ENCODE measurements at places on chromosomes 3 and 15.

GRCh38 chr15:67079361-67079760 is 14.0 kb downstream of the SMAD3 start:
- DNase-seq: no peak

GRCh38 chr15:98537516-98538060 is 110.8 kb upstream of the IGF1R start:
- DNase-seq: no peak

DNA sequence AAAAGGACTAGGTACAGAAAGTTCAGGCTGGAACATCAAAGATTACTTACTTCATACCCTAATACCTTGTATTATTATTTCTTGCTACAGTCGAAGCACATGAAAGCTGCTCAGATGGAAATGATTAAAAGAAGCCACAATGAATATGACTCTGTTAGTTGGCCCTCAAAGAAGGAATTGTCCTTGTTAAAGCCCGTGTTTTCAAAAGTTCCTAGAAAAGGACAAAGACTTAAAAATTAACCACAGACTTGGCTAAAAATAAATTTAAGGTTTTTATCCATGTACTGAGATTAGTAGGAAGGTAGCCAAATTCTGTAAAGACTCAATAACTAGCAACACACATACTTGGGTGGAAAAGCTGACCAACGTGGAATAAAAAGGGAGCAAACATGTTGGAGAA is 251.0 kb upstream of the RARB start:
- no peak for DNase-seq

- DNase-seq: peak; percentile 41
Measured at GRCh38 chr3:9747267-9747666, 2.5 kb upstream of the OGG1 start.

- no peak for DNase-seq
Measured at GRCh38 chr15:66139591-66140207, 113.9 kb downstream of the MEGF11 start.

DNA sequence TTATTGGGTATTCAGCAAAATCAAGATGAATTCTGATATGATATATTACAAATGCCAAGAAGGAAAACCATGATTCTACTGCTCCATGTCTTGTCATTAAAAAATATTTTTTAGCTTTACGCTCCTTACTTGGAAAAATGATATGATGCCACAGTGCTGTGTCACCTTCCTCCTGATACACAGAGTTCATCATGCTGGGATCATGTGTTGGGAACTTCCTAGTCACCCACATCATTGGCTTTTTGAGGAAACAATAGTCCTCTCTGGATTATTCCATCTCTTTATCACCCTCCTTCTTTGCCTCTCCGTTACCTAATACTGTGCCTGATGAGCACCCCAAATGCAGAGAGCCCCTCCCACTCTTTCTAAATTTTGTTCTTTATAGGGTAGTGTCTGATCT is 94.3 kb upstream of the PFN2 start:
- DNase-seq: no peak

- DNase-seq: peak; percentile 64
Measured at GRCh38 chr15:87874896-87875711, 381.4 kb downstream of the NTRK3 start.

- no peak for DNase-seq
Measured at GRCh38 chr3:126360714-126361060, 3.5 kb upstream of the KLF15 start.

DNA sequence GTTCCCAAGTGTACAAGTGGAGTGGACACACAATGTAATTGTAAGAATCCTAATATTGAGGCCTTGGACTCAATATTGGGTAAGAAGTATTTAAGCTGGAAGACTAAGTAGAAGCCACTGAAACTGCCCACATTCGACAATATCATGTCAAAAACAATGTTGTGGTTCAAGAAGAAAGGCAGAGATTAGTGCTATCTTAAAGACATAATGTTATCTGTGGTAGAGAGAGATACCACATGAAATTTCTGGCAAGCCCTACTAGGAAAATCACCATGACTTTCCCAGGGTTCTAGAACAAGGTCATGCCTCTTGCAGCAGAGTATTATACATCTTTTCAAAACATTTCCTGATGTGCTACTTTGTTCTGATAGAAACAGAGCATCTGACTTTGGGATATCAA is 192.6 kb downstream of the RAP2B start:
- DNase-seq: no peak

- DNase-seq: no peak
Measured at GRCh38 chr3:31039145-31039544, 144.7 kb upstream of the GADL1 start.

DNA sequence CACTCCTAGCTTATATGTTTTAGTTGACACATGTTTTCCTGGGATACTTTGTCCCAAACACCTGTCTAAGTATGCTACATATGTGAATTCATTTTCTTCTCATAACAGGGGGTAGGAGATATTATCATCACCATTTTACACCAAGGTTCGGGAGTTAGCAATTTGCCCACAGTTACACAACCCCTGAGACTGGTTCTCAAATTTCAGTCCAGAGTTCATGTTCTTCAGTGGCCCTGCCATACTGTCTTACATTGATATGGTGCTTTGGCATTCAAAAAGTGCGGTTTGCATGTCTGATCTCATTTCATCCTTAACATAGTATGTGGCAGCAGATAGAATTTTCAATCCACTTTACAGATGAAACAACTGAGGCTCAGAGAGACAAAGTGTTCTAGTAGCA is 38.4 kb downstream of the ROBO2 start:
- no peak for DNase-seq

DNA sequence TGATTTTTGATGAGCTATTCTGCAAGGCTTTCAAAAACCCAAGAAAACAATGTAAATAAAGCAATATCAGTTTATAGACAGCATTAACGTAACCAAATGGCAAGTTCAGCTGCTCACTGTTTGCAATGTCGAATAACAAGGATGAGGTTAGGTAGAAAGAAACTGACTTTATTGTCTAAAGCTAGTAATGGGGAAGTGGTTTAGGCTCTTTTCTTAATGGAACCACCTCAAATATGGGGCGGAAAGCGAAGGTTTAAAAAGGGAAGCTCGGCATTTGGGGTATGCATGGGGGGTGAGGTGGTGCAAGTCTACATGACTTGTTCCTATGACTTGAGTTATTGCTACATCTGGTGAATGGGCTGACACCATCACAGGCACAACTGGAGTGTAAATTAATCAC is 1060.2 kb downstream of the NSUN3 start:
- no peak for DNase-seq

- no peak for DNase-seq
Measured at GRCh38 chr3:133995264-133995663, 34.5 kb downstream of the SLCO2A1 start.

GRCh38 chr15:99476413-99477222 is 89.2 kb upstream of the MEF2A start:
- DNase-seq: peak; percentile 98

- DNase-seq: no peak
Measured at GRCh38 chr3:72058493-72059081, 273.6 kb upstream of the PROK2 start.

- DNase-seq: no peak
Measured at GRCh38 chr3:37028329-37028728, 35.0 kb downstream of the MLH1 start.

DNA sequence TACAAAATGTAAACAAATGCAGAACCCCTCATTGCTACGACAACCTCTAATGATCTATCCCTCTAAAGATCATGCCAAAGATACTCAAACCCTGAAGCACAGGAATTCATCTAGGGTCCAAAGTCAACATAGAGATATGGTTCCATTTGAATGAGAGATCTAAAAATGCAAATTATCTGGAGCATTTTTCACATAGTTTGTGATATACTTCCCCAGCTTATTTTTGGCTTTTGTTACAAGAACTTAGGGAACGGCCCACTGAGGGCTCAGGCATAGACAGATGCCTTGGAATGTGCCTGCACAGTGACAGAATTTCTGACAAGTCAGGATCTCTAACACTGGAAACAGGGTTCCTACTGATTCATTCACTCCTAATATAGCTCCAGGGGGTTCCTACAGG is 258.9 kb upstream of the THBS1 start:
- peak; percentile 57 for DNase-seq

GRCh38 chr3:73624017-73624820 is 522 bp downstream of the PDZRN3 start:
- DNase-seq: peak; percentile 70

DNA sequence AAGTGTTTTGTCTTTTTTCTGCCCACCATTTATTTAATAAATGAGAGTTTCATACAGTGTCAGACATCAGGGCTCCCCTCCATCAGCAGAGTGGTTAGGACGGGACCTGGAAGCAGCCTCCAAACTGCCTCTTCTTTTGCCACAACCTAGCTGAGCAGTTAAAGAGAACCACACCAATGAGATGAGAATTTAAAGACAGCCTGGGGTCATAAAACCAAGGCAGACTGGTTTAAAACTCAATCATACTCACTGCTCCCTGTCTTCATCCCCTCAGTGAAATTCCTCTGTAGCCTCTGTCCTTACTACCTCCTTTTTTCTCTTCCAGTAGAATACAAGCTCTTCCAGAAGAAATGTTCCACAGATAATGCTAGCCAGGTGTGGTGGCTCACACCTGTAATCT is 78.7 kb downstream of the WWTR1 start:
- DNase-seq: no peak

DNA sequence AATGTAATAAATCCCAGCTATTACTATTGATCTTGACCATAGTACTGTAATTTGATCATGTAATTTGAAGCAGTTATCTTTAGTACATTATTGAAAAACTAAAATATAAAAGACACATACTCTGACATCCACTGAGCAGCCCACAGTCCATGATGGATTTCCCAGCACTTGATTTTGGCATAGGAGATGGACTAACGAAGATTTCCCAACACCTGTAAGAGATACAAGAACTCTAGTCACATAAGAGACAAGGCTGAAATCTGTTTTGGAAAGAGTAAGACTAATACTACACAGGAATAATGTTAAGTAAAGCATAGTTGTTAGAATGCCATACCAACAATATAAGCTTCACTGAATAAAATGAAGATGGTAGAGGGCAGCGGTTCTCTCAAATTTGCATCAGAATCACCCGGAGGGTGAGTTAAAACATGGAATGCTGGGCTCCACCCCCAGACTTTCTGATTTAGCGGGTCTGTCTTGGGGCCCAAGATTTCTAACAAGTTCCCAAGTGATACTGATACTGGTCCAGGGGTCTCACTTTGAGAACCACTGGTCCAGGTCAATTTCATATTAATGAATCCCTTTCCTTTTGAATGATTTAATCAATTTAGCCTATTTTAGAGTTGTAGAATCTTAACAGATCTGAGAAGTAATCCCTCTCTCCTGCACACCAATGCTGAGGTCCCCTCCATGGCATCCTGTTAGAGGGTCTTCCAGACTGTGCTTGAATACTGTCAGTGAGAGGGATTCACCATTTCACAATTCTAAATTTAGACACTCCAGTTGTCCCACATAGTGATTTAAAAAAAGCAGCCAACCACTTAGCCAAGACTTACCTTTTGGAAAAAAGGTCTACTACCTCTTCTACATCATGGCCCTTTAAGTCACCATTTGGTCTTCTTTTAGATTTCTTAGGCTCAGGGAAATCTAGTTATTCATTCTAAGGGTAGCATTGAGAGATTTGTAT is 11.5 kb downstream of the RABL3 start:
- no peak for DNase-seq

DNA sequence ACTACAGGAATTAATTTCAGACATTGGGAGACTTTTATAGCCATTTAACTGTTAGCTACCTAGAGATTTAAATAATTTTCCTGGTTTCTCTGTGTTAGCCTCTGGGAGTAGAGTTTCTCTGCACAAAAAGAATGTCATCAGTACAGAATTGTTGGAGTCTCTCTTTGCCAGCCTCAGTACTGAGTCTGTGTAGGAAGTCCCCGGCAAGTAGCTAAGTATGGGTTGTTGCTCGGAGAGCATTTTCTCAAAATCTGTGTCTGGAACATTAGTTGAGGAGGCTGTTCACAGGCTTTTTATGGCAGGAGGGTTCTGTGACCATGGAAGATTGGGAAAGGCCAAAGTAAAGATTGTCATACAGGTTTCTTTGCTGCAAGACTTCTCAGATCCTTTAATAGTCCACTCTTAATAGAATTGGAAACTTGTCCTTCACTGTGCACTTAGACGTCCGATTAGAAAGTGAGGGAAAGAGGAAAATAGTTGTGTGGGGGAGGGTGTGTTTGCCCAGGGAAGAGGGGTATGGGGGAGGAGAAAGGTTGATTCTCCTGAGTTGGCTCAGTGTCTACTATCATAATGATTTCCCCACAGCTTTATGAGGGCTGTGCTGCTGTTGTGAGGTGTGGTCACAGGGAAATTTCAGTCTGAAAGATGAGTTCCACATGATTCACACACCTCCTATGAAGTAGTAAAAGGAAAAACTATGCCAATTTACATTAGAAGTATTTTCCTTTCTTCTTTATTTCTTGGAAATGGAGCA is 207.1 kb downstream of the PTPRG start:
- no peak for DNase-seq

DNA sequence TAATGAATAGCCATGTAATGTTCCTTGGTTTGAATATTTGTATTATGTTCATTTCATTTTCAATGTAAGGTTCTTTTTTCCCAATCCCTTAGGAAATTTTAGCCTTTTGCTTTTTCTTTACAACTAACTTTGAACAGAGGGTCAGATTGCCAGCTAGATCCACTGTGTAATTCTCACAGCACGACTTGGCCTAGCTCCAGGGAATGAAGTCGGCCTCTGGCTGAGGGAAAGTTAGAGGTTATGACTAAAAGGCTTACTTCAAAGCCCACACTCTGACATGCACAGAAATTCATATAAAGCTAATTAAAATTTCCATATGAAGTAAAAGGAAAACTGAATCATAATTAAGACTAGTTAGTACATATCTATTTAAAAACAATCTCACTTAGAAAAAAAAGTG is 38.7 kb downstream of the ROBO1 start:
- DNase-seq: no peak

DNA sequence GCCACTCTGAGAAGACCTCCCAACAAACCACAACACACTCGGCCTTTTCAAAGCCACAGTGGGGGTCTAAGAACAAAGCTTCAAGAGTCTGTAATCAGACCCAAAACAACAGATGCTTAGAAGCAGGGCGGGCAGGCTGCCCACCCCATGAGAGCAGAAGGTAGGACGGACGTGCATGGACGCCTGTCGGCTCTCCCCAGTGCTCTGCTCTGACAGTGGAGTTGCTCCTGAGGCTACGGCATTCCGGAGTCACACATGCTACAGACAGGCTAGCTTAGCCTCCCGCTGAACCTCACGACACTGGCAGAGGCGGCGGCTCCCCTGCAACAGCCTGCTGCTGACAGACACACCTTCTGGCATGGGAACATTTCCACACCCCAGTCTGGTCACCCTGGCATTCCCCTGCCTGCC is 33.5 kb downstream of the SLCO2A1 start:
- no peak for DNase-seq

GRCh38 chr3:108527109-108527508 is 16.7 kb upstream of the MYH15 start:
- DNase-seq: no peak

- no peak for DNase-seq
Measured at GRCh38 chr3:32816439-32817256, 1.1 kb upstream of the TRIM71 start.

DNA sequence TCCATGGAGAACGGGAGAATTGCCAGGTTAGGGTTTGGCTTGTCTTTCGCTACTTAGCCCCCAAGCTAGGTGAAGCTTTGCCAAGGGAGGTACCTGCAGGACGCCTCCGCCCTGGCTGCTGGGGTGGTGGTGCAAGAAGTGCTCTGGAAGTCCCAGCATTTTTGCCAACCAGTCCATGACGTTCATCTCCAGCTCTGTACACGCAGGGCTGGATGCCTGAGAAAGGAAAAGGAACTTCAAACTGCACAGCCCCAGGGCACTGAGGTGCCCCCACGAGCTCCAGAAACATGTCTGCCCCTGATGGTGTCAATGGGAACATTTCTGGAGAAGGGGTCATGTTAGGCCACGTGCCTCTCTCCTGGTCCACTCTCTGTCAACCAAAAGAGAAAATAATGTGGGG is 8.2 kb downstream of the HDC start:
- no peak for DNase-seq

Measured in HFFc6 (cell line).